ENCODE measurements at places on chromosomes 1 and 21.

GRCh38 chr1:161718559-161719324, 2.6 kb upstream of the FCRLB start:
- DNase-seq = no peak

DNA sequence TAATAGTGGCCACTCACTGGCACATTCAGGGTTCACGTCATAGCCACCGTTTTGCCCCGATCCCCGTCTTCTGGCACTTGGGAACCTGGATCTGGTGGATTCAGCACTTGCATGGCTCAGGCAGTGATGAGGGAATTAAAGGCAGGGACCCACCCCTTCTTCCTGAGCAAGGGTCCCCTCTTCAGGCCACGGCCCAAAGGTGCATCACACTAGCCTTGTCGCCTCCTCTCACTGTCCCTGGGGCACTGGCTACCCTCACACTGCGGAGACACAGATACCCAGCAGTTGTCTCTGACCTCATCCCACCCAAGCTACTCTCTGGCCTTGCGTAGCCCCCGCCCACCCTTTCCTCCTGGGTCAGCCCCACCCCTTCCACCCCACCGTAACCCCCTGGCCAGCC, 19.9 kb upstream of the LDLRAP1 start:
- no peak for DNase-seq

GRCh38 chr1:235221653-235222375, 60.8 kb upstream of the RBM34 start:
- no peak for DNase-seq

DNA sequence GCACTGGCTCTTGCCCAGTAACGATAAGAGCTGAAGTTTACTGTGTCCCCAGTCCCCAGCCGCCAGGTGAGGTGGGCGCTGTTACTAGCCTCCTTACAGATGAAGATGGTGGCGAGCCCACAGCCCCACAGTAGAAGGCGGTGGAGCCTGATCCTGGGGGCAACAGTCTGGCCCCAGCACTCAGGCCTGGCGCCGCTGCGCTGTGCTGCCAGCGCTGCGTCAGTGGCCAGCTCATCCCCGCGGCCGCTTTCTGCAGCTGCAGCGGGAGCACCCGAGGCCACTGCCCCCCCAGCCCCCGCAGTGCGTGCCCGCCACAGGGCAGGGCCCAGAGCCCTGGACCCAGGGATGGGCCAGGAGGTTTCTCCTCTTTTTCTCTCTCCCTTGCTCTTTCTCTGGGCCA, 13.3 kb downstream of the H6PD start:
- no peak for DNase-seq

GRCh38 chr1:27292106-27292505, 29.9 kb upstream of the TMEM222 start:
- no peak for DNase-seq

GRCh38 chr1:155228096-155228427, 19.6 kb downstream of the MTX1 start:
- DNase-seq = no peak

GRCh38 chr1:156848461-156849150, 10.3 kb downstream of the INSRR start:
- DNase-seq = peak; percentile 69

GRCh38 chr1:157069601-157070000, 24.1 kb upstream of the ARHGEF11 start:
- no peak for DNase-seq

DNA sequence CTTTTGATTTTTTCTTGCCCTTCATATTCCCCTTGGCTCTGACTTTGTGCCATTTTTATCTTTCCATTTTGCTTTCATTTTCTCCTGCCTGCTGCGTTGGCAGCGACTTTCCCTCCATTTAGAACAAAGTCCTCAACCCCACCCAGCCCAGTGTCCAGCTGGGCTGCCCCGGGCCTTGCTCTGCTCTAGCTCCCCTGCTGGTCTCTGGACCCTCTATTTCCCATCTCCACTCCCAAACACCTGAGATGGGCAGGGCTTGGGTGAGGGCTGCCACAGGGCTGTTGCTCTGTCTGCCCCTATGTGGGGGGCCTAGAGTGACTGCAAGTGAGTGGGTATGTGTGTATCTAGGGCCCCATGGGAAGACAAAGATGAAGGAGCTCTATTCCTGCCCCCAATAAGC, 7.3 kb upstream of the ADAM15 start:
- DNase-seq = peak; percentile 77

GRCh38 chr1:39663559-39663958, 8.3 kb downstream of the NT5C1A start:
- DNase-seq = no peak

DNA sequence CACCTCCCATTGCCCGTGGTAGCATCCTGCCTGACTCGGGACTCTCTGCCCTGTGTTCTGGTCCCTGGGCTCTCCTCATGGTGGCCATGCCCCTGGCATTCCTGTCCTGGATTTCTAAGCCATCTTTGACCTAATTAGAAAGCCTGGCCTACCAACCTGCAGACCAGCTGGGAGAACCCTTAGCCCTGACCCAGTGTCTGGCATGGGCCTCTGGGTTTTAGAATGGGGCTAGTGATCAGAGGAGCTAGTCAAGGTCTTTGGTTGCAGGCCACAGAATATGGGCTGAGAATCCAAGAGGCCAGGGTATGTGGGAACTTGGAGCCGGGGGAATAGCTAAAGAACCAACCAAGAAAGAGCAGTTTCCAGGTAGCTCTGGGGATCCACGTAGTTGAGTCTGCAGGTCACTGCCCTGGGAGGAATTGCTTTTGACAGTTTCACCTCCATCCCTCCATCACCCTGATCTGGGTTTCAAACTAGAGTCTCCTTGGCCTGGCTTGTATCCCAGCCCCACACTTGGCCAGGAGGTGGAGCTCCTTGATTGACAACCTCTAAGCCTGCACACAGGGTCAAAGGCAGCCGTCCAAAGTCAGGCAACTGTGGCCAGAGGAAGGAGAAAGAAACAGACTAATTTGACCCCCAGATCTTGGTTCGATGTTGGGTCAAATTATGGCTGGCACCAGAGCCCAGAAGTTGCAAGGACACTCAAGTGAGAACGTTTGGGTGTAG, 54.7 kb upstream of the ABCG1 start:
- peak; percentile 79 for DNase-seq

DNA sequence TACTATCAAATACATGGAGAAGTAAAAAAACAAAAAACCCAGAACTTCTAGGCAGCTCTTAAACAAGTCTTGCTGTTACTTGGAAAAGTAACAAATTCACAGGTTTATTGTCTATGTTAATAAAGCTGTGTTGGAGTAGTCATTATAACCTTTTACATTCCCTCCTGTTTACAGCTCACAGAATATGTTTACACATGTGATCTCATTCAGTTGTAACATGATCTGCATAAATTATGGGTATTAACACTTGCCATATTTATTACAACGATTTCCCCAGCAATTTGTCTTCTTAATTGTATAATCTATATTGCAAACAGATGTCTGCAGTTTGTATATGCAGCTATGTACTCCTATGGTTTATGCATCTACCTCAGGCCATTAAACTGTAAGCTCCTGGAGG, 28.6 kb downstream of the ERG start:
- DNase-seq = no peak

DNA sequence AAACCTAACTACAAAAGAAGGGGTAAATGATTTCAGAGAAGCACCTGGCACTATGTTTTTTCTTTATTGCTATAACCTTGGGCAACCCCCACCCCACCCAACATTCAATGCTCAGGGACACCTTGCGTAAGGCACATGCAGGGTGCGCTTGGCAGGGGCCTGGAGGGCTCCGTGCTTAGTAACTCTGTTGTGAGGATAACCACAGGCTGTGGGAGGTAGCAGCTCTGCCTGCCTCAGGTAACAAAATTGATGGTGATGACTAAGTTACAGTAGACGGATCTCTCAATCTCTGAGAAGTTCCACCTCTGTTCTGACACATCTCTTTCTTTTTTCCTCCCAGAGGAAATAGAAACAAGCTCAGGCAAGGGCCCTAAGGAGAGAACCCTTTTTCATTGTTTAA, 8.7 kb upstream of the CCN1 start:
- no peak for DNase-seq

DNA sequence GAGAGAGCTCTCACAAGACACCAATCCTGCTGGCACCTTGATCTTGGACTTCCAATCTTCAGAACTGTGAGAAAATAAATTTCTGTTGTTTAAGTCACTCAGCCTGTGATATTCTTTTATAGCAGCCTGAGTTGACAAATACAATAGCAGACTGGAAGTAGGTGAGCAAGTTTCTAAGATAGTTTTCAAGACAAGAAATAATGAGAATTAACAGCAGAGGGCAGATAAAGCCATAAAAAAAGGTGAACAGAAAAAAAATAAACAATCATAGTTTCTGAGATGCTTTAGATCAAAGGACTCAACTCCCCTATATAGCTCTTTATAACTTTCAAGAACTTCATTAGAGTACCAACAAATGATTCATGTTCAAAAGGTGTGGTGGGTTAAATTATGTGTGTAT, 119.8 kb downstream of the PLPPR5 start:
- DNase-seq = no peak

- DNase-seq = no peak
Observed at GRCh38 chr1:168842916-168843315, 113.9 kb upstream of the DPT start.

DNA sequence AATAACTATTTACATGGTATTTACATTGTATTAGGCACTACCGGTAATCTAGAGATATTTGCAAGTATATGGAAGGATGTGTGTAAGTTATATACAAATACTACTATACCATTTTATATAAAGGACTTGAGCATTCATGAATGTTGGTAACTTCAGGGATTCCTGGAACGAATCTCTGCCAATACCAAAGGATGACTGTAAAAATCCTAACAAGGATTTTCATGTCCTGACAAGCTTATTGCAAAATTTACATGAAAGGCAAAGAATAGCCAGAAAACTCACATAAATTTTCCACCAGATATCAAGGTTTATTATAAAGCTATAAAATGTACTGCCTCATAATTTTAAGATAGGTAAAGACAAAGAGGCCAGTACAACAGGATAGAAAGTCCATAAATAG, 325.2 kb upstream of the NRIP1 start:
- DNase-seq = no peak

DNA sequence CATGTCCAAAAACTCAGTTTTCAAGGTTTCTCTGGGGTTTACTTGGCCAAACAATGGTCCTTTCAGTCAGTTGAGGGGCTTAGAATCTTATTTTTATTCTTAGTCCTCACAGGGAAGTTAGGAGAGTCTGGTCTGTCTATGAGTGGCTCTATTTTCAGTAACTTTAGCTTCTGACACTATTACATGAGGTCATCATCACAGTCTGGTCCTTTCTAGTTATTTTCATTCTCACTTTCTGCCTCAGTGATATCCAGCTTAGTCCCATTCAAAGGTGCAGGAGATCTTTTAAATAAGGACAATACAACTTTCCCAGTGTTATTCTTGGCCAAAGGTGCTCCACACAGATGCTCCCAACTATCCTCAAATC, 30.0 kb upstream of the FGGY start:
- DNase-seq = no peak

- no peak for DNase-seq
Observed at GRCh38 chr1:185864889-185865517, 130.8 kb downstream of the HMCN1 start.

DNA sequence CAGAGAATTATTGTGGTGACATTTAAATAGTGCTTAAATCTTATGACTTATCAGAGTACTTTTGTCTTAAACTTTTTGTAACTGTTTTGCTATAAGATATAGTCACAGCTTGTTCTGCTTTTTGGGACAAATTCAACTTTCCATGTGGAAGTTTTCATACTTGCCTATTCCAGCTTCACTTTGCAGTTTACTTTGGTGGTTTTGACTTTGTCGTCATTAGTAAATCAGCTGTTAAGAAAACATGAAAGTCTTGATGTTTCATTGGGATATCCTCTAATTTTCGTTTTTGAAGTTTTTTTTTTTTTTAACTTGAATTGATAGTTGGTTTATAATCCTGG, 31.3 kb downstream of the SDCCAG8 start:
- no peak for DNase-seq

DNA sequence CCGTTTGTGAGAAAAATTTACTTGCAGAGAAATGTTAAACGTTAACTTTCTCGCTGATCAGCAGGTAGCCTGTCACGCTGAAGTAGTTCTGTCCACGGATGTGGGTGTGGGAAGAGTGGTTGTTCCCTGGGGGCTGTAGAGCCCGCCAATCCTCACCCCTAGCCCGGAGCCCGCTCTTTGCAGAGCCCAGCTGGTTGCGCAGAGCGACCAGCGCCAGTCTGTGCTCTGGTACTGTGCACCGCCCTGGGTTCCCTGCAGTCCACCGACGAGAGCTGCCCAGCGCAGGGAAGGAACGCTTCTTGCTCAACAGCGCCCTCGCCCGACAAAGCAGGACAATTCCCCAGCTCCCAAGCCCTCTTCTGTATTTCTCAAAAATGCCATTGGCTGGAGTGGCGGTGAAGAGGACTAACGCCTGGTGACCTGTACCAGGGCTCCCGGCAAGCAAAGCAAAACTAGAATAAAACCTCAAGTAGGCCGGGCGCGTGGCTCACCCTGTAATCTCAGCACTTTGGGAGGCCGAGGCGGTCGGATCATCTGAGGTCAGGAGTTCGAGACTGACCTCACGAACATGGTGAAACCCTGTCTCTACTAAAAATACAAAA, 3.3 kb downstream of the RIPPLY3 start:
- DNase-seq = peak; percentile 92

- peak; percentile 25 for DNase-seq
Observed at GRCh38 chr1:200670242-200671118, 773 bp upstream of the DDX59 start.

DNA sequence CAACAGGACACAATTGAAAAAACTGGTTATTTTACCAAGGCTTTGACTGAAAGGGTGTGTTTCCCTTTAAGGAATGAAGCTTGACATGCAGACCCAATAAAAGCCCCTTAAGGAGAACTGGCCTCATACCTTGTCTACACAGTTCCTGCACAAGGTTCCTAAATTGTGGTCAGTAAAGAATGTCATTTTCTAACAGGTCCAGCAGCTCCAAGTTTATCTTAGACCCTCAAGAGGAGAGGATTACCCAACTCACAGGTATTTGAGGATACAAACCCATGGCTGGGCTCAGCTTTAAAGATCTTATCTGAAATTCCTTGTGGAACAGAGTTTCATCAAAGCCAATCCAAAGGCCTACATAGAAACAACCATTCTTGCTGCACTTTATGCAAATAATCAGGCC, 31.4 kb upstream of the CBR3 start:
- DNase-seq = no peak

GRCh38 chr1:91596474-91596873, 95.8 kb downstream of the CDC7 start:
- no peak for DNase-seq

- DNase-seq = no peak
Observed at GRCh38 chr21:32693581-32693980, 34.2 kb downstream of the SYNJ1 start.
